ENCODE measurements at places on chromosomes 4 and X.

GRCh38 chr4:97105347-97106099, 1037.8 kb downstream of the STPG2 start:
- no peak for DNase-seq

GRCh38 chr4:126748736-126749135, 884.0 kb upstream of the INTU start:
- DNase-seq, result peak; percentile 8

- DNase-seq, result peak; percentile 49
Observed at GRCh38 chr4:6178757-6179156, 21.6 kb downstream of the JAKMIP1 start.

- peak; percentile 81 for DNase-seq
Observed at GRCh38 chr4:109739547-109739946, 9.7 kb upstream of the PLA2G12A start.

- peak; percentile 54 for DNase-seq
Observed at GRCh38 chr4:83255584-83255983, 29.0 kb downstream of the COQ2 start.

GRCh38 chr4:112633477-112634235, 3.1 kb downstream of the ZGRF1 start:
- DNase-seq, result peak; percentile 1

DNA sequence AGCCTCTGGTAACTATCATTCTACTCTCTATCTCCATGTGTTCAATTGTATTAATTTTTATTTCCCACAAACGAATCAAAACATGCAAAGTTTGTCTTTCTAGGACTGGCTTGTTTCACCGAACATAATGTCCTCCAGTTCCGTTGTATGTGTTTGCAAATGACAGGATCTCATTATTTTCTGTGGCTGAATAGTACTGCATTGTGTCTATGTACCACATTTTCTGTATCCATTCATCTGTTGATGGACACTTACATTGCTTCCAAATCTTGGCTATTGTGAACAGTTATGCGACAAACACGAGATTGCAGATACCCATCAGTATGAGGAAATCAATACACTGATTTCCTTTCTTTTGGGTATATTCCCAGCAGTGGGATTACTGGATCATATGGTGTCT, 8.4 kb upstream of the LDOC1 start:
- DNase-seq, result no peak

- no peak for DNase-seq
Observed at GRCh38 chr4:139666735-139667281, 1.2 kb downstream of the MGST2 start.

- no peak for DNase-seq
Observed at GRCh38 chr4:89263265-89263664, 44.3 kb downstream of the GPRIN3 start.

GRCh38 chr4:1488831-1489638, 82.8 kb upstream of the NKX1-1 start:
- no peak for DNase-seq

DNA sequence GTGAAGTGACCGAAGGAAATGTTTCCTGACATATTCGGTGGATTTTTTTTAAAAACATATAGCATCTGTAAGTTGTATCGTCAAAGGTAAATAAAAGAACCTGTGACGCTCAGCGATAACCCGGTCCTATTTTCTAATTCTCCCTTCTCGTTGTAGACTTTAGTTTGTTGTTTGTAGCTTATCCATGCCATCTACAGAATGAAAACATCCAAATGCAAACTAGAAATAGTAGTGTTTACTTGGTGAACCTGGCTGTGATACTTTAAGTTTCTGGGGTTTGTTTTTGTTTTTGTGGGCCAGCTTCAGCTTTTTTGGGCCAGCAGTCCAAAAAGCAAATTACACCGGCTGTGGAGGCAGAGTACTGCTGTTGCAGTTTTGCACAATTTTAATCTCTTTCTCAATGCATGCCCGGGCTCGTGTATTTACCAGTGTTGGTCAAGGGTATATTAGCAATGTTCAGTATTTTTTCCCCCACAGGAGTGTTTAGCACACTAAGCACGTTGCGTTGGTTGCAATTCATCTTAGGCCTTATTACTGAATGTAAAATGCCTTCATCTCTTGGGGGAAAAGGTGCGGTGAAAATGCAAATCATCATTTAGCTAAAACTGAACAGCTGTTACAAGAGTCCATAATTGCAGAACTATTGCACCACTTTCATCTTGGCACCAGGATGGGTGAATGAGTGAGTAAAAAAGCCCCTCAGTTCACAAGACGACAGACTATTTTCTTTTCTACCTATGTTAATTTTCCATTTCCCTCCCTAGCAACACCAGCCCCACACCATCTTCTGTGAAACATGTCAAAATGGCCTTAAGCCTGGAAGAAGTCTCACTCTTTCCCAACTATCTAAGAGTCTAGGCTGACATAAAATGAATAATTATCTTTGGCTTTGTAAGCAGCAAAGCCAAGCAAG, 1.7 kb upstream of the CNOT6L start:
- DNase-seq, result no peak

GRCh38 chr4:184899261-184900134, 73.7 kb upstream of the ACSL1 start:
- DNase-seq, result no peak

- DNase-seq, result no peak
Observed at GRCh38 chrX:7582191-7582590, 260.8 kb upstream of the VCX start.

DNA sequence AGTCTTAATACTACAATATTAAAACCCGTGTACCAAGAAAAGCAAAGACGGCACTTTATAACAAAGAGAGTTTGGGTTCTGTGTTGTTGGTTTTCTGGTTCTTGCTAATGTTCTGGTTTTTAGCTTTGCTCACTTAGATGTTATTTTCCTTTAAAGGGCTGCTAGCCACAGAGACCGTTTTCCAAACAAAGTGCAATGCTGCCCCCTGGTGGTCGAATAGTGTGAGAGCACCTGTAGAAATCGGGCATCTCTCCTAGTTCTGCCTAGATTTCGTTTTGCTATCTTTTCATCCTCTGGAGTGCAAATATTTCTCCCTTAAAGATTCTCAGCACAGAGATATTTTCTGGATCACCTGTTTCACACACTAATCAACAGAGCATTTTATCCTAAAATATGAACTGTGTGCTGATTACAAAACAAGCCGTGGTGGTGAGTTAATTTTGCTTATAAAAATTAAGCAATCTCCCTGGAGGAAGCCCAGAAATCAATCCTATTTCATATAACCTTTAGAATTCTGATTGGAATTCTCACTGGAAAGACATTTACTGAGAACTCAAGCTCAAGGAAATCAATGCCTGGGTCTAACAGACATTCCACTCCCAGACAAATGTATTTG, 334.5 kb upstream of the NOCT start:
- peak; percentile 24 for DNase-seq

DNA sequence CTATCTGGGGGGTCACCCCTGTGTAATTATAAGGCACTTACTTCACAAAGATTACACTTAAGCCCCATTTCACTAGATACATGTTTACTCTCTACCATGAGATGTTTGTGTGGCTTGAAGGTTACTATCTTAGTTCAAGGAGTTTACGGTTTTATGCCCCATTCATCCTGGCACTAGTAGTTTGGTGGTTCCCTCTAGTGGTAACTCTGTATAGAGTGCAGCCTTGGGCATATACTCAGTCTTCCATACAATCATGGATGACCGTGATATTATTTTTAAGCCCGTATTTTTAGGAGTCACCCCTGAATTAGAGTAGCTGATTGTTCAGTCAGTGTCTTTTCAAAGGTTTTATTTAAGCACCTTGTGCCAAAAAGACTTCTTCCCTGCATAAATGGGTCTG, 109.9 kb upstream of the FAM47C start:
- DNase-seq, result no peak

DNA sequence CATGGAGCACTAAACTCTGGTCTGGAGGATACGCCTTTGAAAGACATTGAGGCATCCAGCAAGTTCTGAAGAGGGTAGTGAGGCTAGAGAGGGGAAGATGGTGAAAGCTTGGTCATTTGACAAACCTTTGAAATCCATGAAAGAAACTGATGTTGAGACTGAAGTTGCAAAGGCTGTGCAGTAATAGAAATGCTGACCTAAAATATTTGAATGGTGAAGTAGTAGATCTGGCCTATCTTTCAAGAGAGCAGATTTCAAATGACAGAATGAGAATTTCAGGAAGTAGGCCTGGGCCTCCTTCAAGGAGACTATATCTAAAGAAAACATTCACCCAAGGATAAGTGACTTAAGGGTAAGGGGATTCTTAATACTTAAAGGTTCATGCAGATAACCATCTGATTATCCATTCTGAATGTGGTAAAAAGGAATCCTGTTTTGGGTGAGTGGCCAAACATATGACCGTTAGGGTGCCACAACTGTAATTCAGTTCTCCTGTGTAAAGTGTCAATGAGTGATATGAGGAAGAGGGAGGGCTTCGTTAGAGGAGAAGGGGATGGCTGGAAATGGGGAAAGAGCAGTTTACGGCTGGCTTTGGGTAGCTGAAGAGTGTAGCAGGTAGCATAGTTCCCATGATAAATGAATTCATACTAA, 62.2 kb downstream of the AMELX start:
- DNase-seq, result no peak

DNA sequence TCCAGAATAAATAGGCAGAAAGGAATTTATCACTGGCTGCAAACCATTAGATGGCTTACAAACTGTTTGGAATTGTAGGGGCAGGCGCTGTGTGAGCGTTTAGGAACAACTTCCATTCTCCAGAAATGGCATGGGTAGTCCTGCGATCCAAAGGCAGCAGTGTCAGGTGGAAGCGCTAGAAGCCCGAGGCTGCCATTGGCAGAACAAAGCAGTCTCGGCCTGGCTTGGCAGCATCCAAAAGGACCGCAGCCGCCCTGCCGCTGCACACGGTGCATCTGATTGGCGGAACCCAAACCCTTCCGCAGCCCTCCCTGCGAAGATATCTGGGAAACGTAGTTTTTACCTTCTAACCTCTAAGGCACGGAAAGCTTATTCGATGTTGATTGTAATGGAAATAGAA, 23.6 kb upstream of the YTHDC1 start:
- DNase-seq, result no peak

- DNase-seq, result no peak
Observed at GRCh38 chr4:6125103-6125651, 75.2 kb downstream of the JAKMIP1 start.

GRCh38 chr4:118586357-118586790, 98.8 kb upstream of the METTL14 start:
- DNase-seq, result no peak

DNA sequence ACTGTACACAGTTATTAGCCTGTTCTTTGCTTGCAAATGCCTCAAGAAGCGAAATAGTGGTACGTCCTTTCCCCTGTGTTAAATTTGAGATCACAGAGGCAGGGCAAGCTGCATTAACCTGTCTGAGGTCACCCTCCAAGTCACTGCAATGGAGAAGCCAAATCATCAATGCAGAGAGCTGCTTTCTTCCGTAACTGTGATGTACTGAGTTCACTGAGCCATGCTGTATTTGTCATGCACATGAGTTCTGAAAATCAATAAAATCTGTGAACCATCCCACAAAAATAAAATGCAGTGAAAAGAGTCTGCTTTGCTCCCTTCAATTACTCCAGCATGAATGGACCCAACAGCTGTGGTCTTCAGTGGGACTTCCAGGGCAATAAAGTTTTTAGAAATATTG, 393.5 kb downstream of the KCNIP4 start:
- no peak for DNase-seq

Measured in NCI-H226 (cell line).